ENCODE measurements at places on chromosomes 7 and 10.
A peak's percentile ranks its signal among the peaks of the same experiment; 100 is the strongest.

DNA sequence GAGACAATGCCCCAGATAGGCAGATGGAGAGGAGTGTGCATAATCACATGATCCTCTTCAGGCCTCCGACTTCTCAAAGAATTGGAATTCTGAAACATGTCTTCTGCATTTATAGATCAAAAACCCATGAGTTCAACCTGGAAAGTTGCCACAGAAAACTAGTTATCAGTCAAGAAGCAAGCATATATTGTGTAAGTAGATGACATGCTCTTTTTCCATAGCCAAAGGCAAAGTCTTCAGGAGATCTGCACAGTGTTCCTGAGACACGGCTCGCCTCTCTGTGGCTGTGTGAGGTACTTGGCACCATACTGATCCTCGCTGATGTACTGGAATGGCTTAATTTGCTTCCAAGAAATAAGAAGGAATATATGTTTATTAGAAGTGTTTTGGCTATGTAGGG, 213.5 kb upstream of the MKI67 start:
- DNase-seq, result no peak

DNA sequence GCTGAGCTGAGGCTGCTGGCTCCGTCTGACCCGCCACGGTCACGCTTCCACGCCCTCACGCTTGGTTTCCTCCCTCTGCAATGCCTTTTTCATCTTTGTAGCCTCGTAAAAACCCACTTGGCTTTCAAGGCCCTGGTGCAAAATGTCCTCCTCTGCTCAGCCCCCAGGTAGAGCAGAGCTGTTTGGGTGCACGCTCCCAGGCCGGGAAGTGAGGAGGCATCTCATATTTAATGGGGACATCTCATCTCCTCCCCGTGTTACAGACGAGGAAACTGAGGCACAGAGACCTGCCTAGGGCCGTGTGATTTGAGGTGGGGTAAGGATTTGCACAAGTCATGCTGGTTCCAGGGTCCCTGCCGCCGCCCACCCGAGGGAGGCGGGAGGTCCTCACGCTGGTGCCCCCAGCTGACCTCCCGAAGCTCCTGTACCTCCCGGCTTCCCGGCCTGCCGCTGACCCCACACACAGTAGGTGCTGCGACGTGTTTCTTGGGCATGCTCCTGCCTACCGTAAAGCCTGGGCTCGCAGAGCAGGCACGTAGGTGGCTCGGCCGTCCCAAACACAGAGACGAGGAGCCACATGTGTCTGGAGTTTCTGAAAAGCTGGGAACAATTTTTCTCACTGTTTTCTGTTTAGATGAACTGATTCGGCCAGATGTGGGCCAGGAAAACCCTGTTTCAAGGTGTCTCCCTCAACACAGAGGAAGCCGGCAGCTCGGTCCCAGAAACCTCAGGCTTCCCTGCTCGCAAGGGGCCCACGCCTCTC, 11.5 kb downstream of the FOXL3 start:
- no peak for DNase-seq

- no peak for DNase-seq
These were observed 46.1 kb downstream of the MPP7 start for GRCh38 chr10:28256776-28257175.

DNA sequence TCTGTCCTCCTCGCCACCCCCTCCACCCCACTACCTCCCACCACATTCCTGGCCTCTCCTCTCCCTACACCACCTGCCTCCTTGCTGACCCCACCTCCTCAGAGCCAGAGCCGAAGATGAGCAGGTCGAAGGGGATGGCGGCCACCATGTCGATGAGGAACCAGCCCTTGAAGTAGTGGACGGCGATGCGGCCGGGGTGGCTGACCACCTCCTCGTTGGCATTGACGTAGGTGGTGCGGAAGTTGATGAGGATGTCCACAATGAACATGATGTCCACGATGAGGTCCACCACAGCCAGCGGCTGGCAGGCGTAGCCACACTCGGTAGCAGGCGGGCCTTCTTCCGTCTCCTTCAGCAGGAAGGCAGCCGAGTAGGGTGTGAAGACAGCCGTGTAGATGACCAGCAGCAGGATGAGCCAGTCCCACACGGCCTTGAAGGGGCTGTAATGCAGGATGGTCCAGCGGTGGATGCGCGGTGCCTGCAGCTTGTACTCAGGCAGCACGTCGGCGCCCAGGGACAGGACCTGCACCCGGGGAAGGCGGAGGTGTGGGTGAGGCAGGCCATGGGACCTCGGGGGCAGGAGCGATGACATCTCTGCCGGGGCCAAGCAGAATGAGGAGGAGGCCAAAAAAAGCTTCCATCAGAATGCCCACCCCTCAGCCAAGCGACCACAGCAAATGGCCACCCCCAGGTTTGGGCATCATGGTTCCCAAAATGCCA, 25.6 kb downstream of the KCNH2 start:
- DNase-seq, result no peak

GRCh38 chr7:24291271-24291670, 7.3 kb downstream of the NPY start:
- DNase-seq, result no peak

DNA sequence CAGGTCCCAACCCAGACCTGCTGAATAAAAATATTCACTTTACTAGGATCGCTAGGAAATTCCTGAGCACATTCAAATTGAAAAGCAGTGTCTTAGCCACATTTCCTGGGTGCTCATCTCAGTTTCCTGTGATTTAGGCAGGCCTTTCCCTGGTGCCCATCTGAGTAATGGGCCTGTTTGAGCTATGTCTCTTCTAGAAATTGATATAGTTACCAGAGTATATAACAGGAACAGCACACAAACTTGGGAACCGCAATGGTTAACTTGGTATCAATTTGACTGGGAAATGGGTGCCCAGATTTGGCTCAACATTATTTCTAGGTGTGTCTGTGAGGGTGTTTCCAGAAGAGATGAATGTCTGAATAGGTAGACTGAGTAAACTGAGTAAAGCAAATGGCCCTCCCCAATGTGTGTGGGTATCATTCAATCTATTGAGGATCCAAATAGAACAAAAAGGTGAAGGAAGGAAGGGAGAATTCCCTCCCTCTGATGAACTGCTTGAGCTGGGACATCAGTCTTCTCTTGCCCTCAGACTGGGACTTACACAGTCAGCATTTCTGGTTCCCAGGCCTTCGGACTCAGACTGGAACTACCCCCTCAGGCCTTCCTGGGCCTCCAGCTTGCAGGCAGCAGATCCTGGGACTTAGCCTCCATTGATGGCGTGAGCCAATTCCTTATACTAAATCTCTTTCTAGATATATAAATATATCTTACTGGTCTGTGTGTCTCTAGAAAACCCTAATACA, 99.1 kb downstream of the CCDC71L start:
- no peak for DNase-seq

- DNase-seq, result no peak
These were observed 578.8 kb upstream of the PFKP start for GRCh38 chr10:2488446-2489005.

DNA sequence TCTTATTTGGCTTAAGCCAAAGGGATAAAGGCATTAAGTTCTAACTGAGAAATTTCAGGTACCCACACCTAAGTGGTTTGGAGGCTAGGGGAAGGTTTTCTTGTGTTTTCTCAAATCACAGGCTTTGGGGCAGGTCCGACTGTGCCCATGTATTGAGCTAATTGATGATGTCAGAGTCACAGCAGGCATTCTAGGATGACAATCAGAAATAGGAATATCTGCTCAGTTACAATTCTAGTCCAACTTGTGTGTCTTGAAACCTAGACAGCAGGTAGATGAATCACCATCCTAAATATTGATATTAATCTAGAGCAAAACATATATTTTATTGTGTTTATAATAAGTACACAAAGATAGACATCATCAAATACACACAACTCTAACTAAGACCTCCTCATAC, 2.3 kb upstream of the FHIP2A start:
- DNase-seq, result no peak

GRCh38 chr7:108294595-108294994, 161.6 kb downstream of the NRCAM start:
- peak; percentile 34 for DNase-seq

GRCh38 chr7:8204339-8205030, 57.5 kb downstream of the ICA1 start:
- DNase-seq, result no peak

DNA sequence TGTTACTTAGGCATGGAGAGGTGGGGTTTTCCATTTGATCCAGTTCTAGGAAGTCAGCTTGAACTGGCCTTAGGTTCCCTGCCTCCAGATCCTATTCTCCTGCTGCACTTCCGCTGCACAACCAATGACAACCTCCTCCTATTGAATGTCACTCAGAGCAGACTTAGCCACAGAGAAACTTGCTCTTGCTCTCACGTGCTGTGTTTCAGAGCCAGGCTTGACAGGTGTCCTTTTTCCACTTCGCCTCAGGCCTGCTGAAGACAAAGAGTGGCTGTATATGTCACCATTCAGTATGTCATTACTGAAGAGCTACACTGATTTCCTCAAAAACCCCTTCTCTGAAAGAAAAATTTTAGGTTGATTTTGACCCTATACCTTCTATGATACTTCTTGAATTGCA, 115.4 kb upstream of the ETV1 start:
- DNase-seq, result no peak

DNA sequence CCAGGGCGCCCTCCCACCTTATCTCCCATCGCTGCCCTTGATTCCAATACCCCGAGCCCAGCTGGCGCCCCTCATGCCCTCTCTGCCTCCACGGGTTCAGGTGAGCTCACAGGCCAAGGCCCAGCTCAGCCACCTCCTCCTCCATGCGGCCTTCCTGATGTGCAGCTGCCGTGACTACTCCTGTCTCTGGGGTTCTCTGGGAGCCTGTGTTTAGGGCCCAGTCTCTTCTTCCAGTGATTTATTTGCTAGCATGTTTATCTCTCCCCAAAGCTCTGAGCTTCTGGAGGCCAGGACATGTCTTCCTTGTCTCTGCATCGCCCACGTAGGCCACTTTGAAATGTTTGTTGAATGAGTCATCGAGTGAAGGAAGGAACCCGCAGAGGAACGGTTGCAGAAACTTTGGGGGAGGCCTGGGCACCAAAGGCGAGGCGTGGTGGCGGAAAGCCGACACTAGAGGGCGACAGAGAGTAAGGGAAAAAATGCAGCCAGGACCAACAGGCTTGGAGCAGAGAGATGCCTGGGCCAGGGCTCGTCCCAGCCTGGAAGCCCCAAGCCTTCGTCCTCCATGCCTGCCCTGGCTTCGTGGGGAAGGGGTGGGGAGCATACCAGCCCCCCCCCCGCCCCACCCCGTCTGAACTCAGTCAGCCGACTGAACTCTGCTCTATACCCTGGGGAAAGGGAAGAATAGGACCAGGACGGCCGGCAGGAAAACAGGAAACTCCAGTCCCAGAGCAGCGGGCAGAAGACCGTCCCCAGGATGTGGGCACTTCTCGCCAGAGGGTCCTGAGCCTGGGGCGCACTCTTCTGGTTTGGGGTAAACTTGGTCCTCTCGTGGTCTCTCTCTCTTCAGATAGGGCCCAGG, 10.9 kb upstream of the HSPB1 start:
- DNase-seq, result peak; percentile 94

DNA sequence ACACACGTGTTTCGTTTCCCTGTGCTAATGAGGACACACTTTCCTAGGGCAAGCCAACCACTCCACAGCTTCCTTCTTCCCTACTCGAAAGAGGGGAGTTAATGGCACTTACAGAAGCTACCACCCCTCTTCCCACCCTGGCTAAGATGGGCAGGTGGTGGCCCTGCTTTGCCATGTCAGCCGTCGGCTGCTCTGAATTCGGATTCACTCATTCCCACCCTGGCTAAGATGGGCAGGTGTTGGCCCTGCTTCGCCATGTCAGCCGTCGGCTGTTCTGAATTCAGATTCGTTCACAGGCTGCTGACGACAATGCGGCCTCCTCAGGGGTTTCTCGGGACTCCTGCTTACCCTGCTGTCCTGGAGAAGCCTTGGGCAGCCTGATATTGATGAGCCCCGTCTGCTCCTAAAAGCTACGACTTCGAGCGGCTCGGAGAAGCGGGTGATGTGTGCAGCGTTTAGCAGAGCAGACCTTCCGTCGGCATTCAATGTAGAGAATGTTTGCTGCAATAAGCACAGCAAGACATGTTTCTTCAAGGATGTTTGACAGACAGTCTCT, 56.2 kb upstream of the PPP2R2D start:
- DNase-seq, result no peak

- no peak for DNase-seq
These were observed 761 bp downstream of the KCTD7 start for GRCh38 chr7:66629222-66630062.

DNA sequence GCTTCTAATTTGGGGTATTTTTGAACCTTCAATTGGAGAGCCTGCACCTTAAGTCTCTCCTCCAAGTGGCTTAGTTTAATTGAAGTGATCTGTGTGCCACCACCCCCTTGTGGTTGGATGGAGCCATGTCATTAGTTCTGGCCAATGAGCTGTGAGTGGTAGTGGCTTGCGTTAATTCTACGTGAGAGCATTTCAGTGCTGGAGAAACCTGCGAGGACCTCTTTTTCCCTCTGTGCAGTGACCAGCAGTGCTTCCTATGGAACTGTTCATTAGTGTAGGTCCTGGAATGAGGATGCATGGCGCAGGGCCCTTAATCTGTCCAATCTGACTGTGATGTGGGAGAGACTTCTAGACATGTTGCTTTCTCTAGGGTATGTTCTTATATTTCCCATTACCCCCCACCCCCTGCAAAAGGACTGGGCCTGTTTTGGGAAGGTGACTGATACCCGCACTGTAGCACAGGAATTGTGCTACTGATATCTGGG, 3.8 kb downstream of the HILPDA start:
- DNase-seq, result peak; percentile 71

GRCh38 chr10:110547139-110547761, 20.2 kb upstream of the SMC3 start:
- peak; percentile 72 for DNase-seq

DNA sequence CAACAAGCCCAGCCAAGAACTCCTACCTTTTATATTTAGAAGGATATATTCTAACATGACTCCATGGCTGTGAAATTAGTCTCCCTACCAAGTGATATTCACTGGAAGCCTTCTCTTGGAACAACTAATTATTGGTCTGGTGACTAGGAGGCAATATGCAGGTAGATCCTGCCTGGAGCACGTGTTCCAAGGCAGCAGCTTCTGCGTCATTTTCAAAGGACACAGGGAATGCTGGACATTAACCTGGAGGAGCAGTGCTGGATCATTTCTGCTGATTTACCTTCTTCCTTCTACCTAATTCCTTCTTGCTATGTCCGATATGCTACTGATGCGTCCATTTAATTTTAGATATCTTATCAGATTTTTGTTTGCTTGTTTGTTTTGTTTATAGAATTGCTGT, 5.6 kb downstream of the AKR1D1 start:
- DNase-seq, result no peak

- DNase-seq, result no peak
These were observed 14.7 kb upstream of the ASB4 start for GRCh38 chr7:95471071-95471470.

DNA sequence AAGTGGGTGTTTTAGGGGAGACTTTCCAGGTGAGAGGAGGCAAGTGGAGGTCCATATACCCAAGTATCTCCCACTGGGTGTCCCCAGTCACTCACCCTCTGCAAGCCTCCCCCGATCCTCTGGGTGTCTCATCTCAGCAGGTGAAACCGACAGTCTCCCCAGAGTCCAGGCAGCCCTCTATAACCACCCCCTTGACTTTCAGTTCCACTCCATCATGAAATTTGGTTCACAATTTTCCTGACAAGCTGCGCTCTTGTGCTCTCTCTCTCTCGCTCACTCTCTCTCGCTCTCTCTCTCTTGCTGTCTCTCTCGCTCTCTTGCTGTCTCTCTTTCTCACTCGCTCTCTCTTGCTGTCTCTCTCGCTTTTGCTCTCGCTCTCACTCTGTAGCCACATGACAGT, 8.1 kb upstream of the RABGEF1 start:
- peak; percentile 78 for DNase-seq

GRCh38 chr10:32047881-32048280, 8.3 kb downstream of the KIF5B start:
- DNase-seq, result no peak

Measured in GM13976 (cell line).